ENCODE measurements at places on chromosomes 2 and 18.

DNA sequence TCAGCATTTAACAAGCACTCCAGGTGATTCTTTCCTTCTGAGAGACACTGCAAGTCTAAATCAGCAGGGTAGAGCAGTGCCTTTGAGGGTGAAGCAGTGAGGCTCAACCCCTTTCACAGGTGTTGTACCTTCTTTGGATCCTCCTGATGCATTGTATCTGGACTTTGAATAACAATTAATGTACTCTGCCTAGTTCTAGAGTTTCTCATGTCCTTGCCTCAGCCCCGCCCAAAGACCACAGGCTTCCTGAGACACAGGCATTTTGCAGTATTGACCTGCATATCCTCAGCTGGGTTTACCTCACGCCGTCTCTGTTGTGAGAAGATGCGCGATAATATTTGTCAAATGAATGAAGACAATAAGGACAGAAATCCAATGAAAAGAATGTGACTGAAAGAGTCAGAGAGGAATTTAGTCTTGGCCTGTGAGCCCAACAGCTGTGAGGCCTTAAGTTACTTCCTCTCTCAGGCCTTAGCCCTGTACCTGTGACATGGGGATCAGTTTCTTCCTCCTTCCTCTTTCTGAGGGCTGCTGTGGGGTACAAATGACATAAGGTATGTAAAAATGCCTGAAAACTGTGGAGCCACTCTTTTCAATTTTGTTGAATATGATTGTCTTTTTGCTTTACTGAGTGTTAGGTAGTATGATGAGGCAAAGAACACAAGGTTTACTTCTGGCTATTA lies 43.7 kb downstream of the WIPF1 start:
- no peak for DNase-seq

GRCh38 chr2:48707466-48707865 lies 48.1 kb downstream of the LHCGR start:
- DNase-seq, result no peak

DNA sequence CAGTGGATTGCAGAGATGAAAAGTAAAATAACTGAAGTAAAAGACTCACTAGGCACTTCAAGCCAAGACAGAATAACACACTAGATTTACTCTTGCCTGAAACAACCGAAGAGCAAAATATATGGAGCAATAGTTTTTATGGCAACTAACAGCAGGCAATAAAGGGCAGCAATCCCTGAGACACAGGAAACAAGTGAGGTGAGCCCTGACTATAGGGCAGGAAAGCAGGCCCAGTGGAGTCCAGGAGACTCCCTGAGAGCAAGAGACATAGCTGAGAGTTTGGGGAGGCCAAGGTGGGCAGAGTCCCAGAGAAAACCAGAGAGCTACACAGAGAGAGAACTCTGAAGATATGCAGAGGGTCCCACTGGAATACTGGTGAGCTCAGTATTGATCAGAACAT lies 18.8 kb downstream of the FARSB start:
- DNase-seq, result no peak

DNA sequence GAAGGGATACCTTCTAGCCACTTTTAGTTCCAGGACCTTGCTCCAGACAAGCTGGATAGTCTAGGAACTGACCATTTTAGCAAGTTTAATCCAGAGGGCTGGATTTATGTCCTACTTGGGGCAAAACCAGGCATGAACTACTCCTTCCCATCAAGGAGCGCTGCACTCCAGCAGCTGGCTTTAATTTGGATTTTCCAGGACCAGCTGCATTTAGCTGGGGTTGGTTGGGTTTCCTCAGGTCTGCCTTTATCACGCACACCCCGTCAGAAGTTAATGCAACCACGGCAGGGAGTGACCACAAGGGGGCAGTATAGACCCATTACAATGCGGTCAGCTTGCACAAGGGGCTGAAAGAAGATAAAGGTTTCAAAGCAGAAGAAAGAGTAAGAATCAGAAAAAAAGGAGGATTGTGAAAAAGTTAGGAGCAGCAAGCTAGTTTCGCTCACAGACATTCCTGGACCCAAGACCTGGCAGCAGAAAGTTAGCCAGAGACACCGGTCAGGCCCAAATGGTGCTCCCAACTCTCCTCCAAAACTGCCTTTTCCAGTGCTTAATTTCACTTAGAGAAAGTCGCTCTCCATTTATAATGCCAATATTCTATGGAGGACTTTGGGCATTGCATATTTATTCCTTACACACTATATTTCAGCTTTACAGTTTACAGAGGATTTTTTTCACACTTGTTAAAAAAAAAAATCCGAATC lies 40.1 kb downstream of the SLC4A1AP start:
- peak; percentile 55 for DNase-seq

DNA sequence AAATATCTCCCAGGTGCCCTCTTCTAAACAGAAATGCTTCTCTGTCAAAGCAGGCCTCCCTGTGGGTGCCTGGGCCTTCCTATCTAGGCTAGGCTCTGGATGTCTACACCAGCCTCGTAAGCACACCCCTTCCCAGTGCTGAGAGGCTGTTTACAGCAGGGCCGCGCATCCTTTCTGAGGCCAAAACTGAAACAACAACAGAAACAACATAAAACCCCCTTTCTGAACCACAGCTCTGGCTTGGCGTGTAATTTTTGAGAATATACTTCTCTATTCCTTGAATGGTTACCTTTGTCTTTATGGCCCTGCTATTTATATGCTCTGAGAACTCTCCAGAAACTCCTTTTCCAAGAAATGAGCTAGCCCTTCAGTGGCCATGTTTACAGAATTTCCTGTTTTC lies 118.4 kb downstream of the BCL2L11 start:
- no peak for DNase-seq

All from C1 segment of cervical spinal cord (tissue), 14 donors.